ENCODE measurements at places on chromosomes 11 and 22. TPM values are rescaled to one million over a fixed set of nuclear protein-coding genes. Genes with fewer than 3 reads are reported as not detected.

DNA sequence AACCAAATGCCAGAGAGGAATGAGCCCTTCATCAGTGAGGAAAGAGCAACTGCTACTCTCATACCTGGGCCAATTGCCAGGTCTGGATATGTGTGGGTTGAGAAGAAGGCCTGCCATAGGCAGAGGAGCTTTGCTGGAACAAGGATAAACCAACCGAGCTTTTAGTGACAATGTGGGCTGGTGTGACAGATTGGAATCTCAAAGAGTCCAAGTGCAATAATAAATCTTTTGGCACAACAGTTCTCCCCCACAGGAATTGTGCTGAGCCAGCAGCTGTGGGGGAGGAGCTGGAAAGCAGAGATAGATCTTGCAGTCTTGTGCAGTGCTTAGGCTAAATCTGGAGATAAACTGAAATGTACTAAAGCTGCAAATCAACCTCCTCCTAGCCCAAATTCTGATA, 79.4 kb upstream of the ISX start:
- no peak for DNase-seq

DNA sequence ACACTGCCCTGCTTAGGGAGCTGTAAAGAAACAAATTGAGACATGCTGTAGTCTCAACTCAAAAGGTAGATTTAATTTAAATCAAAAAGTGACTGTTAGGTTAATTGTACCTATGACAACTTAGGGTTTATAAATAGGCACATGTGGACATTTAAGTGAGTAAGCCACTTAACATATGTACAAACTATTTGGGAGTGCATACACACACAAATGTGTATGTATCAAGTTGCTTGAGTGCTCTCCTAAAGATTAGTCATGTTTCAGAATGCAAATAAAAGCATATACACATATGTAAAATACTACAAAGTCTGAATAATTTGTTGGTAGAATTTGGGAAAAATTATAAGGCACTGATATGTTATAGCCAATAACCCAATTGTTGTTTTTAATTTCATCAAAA, 1435.7 kb downstream of the LRRC4C start:
- DNase-seq: no peak

C11orf52 gene
- 1.5 TPM for total RNA-seq

- DNase-seq: peak; percentile 64
Measured at GRCh38 chr11:33643167-33643824, 57.3 kb downstream of the C11orf91 start.

NNMT gene
- 898 TPM for total RNA-seq

GRCh38 chr11:94199136-94200130, 70.8 kb downstream of the PANX1 start:
- DNase-seq: no peak

GRCh38 chr11:133072378-133072777, 459.9 kb downstream of the OPCML start:
- no peak for DNase-seq

DNA sequence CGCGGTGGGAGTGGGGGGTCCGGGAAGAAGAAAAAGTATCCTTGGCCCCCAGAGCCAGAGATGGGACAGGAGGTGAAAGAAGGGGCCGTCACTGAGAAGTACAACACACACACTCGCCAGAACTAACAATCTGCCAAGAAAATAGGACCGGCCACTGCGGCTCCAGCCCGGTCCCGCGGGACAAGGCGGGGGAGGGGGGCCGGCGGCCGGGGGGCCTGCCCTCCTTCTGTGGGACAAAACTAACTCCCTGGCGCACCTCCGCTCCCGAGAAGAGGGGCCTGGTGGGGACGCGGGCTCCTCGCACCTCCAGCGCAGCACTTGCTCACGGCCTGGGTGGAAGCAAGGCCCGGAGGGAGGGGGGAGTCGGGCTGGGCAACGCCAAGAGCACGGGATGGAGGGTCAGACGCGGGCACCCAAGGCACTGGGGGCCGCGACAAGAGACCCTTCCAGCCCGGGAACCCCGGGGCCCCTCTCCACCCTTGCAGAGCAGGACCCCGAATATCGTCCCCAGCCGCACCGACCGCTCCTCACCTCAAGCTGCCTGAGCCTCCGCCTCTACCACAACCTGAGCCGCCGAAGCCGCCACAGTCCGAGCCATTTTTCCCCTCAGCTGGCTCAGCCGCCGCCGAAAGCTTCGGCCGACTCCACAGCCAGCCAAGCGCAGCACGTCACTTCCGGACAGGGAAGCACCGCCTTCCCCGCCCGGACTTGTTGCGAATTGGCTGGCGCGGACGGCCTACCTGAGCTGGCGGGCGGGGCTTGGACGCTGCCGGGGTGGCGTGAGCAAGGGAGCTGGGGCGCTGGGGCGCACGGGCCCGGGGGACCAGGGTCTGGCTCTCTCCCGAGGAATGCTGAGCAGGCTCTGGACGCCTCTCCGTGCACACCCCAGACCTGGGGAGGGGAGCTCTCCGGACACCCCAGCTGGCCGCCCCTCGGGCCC, at the start of gene PIK3C2A:
Gene PIK3C2A, minus strand, starts transcription at position 670 of the 940 bp plus-strand sequence. CDS start 38,245 bp downstream, outside the sequence.
- DNase-seq: peak; percentile 98

GRCh38 chr22:36055376-36056295, 27.0 kb upstream of the RBFOX2 start:
- no peak for DNase-seq

TMEM191B gene
- total RNA-seq: not detected

- DNase-seq: no peak
Measured at GRCh38 chr11:61338783-61339489, 5.9 kb downstream of the TKFC start.

GRCh38 chr11:1652771-1653540, 23.4 kb downstream of the KRTAP5-5 start:
- no peak for DNase-seq

DNA sequence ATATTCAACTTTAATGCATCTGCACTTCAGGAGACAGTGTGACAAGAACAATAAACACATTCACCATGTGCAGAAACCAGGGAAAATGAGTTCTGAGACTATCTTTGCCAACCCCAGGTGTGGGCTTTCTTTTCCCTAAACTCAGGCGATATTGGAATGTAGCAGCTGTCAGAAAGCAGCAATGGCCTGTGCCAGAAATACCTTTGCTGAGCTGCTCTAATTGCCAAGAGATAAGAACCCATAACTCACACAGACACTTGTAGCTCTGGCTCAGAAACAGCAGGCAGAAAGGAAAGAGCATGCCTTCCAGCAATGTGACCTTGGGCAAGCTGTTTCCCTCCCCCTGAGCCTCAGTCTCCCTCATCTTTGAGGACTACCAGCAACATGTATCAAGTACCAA, 77.6 kb downstream of the PLEKHA7 start:
- DNase-seq: no peak
